ENCODE measurements at places on chromosomes 12 and 14.
A peak's percentile ranks its signal among the peaks of the same experiment; 100 is the strongest.

- no peak for DNase-seq
These were observed 16.0 kb downstream of the AHSA1 start for GRCh38 chr14:77473921-77474320.

DNA sequence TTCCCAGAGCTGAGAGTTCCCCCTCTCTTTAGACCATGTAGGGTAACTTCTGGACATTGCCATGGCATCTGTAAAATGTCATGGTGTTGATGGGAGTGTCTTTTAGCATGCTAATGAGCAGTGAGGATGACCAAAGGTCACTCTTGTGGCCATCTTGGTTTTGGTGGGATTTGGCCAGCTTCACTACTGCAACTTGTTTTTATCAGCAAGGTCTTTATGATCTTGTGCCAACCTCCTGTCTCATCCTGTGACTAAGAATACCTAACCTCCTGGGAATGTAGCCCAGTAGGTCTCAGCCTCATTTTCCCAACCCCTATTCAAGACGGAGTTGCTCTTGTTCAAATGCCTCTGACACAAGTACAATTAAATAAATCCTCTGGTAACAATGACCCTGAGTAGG is 244.4 kb downstream of the NEDD1 start:
- DNase-seq = no peak

DNA sequence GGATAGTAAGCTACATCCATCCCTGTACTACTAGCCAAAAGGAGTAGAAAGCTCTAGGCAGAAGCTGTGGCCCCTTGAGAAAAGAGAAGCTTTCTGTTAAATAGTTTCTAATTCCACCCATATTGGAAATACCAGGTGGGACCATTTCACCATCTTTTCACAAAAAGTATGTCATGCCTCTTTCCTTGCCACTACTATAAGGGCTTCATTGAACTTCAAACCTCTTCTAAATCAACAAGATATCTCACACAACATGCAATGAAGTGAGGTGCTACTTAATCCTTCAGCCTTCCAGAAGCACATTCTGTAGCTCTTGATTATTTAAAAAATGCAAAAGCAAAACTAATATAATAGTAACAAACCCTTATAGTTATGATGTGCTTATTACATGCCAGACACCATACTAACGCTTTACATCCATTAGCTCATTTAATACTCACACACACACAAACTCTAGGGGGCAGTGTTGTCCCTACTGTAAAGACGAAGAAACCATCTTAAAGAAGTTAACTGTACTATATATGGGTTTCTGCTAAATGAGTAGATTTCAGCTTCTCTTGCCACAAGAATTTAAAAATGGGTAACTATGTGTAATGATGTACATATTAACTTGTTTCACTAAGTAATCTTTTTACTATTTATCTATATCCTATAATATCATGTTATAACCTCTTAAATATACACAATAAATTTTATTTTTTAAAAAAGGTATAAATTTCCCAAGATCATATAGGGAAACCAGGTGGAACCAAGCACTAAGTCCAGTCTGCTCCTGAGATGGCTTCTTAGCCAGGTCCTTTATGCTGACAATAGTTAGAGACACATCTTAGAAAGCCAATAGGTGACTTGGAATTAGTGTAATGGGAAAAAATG is 124.4 kb downstream of the RPS29 start:
- DNase-seq = peak; percentile 25

DNA sequence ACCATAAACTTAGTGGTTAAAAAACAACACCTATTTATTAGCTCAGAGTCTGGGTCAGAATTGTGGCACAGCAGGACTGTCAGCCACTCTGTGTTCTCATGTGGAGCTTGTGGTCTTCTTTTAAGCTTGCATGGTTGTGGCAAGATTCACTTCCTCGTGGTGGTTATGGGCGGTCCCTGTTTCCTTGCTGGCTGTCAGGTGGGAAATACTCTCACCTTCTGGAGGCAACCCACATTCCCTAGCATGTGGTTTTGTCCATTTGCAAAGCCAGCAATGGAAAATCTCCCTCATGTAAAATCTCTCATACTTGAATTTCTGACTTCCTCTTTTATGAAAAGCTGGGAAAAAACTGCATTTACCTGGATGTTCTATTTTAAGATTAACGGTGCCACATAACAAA is 229.8 kb downstream of the ALX1 start:
- DNase-seq = no peak

DNA sequence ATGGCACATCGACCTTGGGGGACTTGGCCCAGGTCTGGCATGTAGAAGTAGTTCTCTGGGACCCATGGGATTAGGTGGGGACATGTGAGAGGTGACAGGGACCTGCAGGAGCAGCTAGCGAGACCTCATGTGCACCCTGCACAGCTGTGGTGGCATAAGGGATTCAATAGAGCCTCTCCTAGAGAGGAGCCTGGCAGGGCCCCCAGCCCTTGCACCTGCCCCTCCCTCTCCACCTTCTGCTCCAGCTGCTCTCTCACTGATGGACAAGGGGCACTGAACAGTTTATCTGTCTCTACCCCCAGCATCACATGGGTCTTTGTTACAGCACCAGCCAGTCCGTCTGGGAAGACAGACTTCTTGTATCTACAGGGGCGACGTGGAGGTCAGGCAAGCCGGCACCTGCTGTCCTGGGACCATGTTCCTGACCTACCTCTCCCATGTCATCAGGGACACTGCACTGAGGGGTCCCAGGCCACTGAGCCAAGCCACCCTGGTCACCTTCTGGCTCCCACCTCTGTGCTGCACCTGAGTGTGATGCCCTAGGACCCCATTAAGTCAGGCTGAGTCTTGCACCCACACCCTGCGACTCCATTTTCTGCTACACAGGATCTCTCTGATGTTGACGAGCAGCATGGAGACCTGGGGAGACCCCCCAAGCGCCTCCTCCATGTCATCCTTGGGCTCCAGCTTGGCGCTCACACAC is 32.6 kb downstream of the DDX11 start:
- no peak for DNase-seq

DNA sequence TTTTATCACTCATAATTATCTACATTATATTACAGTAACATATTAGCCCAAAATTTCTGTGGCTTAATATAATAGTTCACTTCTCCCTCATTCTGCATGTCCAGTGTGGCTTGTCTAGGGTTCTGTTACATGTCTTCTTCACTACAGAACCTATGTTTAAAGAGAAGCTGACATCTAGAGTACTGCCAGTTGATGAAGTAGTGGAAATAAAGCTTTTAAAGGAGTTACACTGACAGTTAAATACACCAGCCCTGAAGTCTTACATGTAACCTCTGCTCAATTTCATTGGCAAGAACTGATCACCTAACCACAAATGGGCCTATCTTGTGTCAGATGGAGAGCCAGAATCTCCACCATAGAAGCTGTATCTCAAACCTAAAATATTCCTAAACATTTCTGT is 32.9 kb downstream of the RPS6KA5 start:
- DNase-seq = no peak

DNA sequence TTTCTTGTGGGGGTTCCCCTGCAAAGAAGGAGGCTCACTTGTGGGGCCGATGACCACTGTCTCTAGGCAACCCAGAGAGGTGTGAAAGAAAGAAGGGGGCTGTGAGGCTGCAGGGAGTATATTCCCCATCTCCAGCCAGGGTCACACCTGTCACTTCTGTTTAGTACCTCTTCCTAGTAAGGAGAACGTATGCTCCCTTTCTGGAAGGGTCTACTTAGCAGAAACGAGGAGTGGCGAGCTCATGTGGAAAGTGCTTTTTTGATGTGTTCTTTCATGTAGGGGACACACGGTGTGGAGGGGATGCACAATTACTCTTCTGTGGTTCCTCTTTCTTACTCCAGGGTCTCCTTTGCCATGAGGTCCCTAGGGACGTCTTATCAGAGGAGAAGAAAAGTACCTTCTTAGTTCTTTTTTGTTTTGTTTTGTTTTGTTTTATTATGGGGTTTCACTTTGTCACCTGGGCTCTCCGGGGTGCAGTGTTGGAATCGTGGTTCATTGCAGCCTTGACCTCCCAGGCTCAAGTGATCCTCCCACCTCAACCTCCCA is 58.3 kb downstream of the PRKCH start:
- DNase-seq = no peak

- no peak for DNase-seq
These were observed 12.2 kb downstream of the EIF5 start for GRCh38 chr14:103346286-103346685.

- DNase-seq = peak; percentile 86
These were observed 24.8 kb downstream of the KLRK1 start for GRCh38 chr12:10364815-10365622.

- DNase-seq = no peak
These were observed 20.0 kb downstream of the ANKLE2 start for GRCh38 chr12:132741620-132742019.

DNA sequence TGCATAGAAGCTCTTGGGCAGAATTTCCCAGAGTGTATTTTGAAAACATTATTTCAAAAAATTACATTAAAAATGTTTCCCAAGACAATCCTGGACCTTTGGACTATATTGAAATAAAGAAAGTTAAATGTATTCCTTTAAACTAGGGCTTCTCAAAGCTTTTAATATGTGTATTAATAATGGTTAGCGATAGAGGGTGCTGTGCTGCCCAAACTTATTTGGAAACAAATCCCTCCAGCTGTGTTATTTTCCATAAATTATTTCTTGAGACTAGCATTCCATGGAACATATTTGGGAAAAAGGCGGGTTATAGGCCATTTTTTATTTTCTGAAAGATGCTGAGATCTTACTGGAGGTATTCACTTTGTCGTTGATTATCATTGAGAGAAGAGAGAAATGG is 397.8 kb upstream of the MIS18BP1 start:
- DNase-seq = no peak

- DNase-seq = no peak
These were observed 58.0 kb downstream of the TMEM116 start for GRCh38 chr12:111954969-111955368.

DNA sequence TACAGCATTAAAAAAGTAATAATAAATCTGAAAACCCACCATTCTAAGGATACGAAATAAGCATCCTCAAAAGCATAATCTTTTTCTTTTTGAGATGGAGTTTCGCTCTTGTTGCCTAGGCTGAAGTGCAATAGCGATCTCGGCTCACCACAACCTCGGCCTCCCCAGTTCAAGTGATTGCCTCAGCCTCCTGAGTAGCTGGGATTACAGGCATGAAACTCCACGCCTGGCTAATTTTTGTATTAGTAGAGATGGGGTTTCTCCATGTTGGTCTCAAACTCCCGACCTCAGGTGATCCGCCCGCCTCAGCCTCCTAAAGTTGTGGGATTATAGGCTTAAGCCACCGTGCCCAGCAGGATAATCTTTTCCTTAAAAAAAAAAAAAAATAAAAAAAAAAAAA is 4.3 kb downstream of the CCNT1 start:
- DNase-seq = no peak
